ENCODE measurements at places on chromosomes 3 and 15.

- no peak for DNase-seq
Observed at GRCh38 chr3:112464264-112464663, 35.0 kb downstream of the BTLA start.

- DNase-seq, result no peak
Observed at GRCh38 chr15:96002890-96003859, 327.3 kb upstream of the NR2F2 start.

GRCh38 chr3:94525043-94525442 lies 462.2 kb downstream of the NSUN3 start:
- no peak for DNase-seq

GRCh38 chr3:47890126-47890827 lies 87.3 kb downstream of the DHX30 start:
- no peak for DNase-seq

DNA sequence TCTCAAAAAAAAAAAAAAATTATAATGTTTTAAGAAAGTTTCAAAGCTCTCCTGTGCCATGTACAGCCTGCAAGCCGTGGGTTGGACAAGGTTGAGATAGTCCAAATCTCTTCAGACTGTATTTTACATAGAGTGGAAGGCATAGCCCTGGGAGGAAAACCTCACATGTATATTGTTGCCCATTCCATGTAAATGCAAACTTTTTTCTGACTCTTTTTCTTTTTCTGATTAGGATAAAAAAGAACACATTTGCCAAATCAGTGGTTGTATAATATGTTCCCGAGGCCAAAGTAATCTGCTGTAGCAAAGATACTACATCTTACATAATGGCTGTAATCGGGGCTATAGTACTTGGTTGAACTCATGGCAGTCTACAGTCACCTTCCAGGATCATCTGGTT lies 35.7 kb upstream of the UBL7 start:
- no peak for DNase-seq

DNA sequence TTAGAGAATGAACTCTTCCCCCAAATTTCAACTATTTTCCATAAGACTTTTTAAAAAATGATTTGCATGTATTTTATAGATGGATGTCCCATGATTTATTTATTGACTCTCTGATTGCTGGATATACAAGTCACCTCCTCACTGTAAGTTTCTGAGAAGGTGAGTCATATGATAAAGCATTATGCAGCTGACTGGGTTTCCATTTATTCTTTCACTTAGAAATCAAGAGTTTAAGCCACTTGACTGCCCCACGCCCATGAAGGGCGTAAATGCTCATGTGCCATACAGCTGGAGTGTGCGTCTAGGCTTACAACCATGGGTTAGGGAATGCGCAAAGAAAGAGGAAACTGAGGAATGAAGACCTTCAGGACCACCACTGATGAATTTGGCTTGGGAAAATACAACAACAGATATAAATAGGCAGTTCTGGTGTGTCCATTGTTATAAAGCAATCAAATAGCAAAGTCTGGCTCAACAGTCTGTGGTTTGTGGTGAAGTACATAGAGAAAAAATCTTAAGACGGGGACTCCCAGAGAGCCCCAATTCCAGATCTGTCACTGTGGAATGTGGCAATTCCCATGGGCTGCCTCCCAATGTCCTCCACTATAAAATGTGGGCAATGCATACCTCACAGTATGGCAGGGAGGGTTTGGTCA lies 20.3 kb downstream of the SLCO2A1 start:
- no peak for DNase-seq

DNA sequence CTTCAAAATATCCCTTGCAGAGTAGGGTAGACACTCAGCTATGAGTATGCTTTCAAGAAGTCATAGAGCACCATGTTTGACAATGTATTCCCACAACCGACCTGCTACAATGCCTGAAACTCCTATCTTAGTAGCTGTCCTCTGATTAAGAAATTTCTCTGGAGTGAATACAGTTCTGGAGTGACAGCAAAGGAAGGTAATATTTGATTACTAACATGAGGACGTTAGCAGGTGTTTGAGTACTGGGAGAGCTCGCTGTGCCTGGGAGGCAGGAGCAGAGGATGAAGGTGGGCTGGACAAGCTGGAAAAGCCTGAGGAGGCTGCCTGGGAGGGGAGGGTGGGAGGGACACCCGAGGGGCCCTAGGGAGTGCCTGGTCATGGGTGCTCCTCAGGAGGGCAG lies 42.9 kb downstream of the PARP15 start:
- DNase-seq, result no peak

DNA sequence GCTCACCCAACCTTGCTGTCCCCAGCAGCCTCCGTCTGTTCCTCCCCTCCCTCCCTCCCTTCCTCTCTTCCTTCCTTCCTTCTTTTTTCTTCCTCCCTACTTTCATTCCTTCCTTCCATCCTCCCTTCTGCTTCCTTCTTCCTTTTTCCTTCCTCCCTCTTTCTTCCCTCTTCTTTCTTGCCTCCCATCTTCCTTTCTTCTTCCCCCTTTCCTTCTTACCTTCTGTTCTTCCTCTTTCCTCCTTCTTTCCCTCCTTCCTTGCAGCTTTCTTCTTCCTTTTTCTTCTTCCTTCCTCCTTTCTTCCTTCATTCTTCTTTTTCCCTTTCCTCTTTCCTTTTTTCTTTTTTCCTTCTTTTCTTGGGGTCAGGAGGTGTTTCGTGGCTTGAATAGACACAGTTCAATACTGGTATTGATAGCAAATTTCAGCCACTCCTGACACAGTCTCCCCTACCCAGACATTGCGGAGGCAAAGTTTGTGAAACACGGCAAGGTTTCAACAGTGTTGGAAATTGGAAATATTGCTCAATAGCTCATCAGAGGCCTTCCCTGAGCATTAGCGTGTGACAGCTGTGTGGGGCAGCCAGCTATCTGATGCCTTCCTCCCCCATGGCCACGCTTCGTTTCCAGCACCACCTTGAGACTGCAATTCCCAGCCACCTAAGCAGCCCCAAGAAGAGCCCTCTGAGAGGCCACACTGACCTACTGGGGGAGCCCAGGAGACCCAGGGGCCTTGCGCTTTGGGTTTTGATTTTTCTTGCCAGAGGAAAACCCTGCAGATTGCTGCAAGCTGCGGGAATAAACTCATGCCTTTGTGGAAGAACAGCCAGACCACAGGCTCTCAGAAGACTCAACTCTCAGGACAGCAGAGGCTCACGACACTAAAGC lies 82.2 kb downstream of the KLF15 start:
- no peak for DNase-seq

DNA sequence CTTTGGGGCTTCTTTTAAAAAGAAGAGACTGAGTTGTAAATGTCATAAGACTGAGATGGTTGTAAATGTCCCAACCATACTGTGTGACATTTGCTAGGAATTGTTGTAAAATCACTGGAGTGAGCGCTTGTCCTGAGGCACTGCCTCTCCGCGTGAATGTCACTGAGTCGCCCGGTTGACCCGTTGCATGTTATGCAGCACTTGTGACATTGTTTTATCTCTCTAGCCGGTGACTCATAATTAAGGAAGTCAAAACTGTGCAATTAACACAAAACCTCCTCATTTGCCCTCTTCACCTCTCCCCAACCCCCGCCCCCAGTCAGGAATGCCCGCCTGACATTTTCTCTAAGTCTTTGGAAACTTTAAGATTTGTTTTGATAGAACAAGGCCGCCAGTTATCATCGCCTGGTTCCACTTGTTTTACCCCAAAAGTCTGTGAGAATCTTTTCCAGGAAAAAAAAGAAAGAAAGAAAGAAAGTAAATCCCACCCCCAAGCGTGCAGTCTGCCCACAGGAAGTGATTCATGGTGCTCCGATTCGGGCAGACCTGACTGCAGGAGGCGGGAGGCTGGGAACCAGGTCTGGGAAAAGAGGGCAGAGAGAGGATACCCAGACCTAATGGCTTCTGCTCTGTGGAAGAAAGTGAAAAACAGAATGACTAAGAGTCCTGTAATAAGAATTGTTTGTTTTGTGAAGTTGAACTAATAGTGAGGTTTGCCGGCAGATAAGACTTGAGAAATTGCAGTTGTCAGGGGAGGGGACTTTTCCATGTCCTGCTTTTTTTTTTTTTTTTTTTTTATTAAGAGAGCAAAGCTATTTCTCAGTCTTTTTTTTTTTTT lies 84.8 kb downstream of the SMAD3 start:
- DNase-seq, result no peak

GRCh38 chr3:94787734-94788270 lies 724.9 kb downstream of the NSUN3 start:
- no peak for DNase-seq

GRCh38 chr15:92034227-92034626 lies 180.7 kb downstream of the SLCO3A1 start:
- no peak for DNase-seq

GRCh38 chr15:33152502-33153109 lies 41.9 kb downstream of the FMN1 start:
- no peak for DNase-seq

- no peak for DNase-seq
Observed at GRCh38 chr3:50201573-50202315, 3.3 kb upstream of the SLC38A3 start.

DNA sequence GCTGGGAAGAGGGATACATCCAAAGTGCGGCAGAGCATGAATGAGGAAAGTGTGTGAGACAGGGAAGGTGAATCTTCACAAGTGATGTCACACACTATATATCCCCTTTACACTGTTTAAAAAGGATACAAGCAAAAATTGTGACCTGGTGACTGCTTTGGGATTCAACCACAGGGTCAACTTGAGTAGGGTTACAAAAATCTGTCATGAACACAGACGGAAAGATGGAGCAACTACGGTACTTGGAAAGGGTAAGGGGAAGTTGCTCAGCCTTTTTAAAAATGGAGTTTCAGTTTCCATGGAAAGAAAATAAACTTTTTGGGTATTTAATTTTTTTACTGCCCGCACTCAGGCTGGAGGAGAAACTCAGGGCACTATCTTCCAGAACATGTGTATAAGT lies 60.3 kb downstream of the B3GNT5 start:
- no peak for DNase-seq

GRCh38 chr15:77033417-77033728 lies 37.5 kb downstream of the TSPAN3 start:
- DNase-seq, result no peak
